ENCODE measurements at places on chromosomes 6 and 20.
A peak's percentile ranks its signal among the peaks of the same experiment; 100 is the strongest.

DNA sequence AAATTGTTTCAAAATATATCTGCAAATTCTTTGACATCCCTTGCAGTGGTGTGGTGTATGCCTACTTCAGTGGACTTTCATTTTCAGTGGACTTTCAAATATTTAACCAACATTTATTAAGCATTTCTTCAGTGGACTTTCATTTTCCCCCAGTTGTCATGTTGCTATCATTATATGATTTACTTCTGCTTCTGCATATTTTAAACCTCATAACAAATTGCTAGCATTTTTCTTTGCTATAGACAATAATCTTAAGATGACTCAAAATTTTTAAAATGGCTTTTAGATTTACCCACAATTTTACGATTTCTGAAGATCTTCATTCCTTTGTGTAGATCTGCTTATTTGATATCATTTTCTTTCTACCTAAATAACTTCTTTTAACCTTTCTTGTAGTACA lies 592.7 kb upstream of the SLC35B3 start:
- DNase-seq, result no peak

DNA sequence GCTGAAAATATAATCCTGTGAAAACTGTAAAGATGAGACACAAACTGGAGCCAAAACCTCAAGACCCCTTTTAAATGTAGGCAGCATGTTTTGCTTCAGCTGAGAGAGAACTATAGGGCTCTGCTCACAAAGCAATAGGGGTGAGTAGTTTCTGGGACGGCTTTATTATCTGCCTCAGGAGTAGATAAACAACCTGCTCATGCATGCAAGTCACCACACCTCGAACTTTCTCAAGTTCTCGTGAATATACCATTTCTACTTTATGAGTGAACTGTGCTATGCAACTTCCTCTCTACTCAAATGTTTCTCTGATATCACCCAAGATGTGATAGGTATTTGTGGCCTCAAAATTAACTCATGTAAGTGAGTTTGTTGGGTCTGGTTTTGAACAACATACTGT lies 7.5 kb upstream of the OOEP start:
- no peak for DNase-seq

DNA sequence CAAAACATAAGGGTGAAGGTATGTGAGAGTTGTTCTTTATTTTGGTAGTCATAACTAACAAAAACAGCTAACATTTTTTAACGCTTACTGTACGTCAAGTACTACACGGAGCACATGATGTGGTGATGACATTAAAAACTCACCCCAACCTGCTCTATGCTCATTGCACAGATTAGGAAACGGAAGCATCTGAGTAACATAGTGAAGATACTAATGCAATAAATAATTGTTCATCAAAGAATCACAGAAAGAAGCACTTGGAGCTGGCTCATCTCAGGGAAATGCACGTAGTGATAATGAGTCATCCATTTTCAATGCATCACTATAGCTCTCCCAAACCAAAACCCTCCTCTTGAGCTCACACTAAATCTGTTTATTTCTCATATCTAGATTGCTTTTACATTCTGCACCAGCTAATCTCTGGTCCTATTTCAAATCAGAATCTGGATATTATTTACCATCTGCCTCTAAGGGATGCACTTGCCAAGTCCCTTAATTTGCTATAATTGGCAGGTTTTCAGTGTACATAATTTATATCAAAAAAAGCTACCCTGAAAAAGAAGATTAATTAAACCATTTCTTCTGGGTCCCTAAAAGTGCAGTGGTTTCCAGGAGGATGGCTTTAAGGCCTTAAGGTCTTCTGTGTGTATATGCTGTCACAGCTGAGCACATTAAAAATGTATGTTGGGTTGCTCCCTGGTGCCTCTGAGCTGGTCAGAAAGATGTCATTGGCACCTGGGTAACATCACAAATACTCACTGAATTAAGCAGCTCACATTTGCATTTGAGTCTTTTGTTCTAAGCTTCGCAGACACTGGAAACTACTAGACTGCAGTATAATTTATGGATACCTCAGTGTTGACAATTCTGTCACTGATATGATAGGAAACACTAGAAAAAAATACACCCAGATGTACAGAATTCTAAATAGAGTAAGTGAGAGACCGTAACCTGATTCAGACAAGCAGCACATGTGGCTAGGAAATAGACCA lies 677.4 kb upstream of the CITED2 start:
- no peak for DNase-seq

DNA sequence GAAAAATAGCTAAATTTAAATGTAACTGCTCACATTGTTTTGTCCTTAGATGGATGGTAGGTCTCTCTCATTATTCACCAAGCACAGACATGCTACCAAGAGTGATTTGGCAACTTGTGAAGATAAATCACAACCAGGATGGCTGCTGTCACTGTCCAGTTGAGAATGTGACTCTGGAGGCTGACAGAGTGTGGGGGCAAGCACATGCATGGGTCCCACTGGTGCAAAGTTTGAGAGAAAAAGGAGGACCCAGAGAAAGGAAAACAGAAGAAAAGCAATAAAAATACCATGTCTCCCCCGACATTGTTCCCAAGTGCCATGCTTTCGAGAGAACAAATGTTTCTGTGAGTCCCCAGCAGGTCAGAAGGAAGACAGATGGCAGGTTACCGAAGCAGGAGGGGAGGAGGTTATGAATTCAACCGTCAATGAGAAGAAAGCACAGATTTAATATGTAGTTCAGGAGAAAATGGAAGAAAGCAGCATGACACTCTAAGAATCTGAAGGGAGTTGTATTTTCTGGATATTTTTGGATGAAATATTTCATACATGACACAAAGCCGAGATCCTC lies 73.0 kb upstream of the TSHZ2 start:
- DNase-seq, result no peak

DNA sequence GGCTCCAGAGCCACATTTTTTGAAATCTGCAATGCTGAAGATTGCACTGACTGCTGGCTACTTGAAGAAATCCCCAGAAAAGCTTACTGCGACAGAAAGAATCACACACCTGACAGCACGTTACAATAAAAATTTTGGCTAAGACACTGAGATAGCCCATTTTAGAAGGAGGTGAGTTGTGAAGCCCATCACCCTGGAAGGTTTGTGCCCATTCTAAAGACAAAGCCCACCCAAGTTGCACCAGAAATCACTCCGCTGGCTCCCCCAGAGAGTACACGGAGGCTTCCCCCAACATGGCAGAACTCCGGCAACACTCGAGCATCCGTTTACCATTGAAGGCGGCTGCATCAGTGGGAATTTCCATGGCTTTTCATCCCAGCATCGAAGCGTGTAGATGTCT lies 29.4 kb downstream of the LPA start:
- no peak for DNase-seq

DNA sequence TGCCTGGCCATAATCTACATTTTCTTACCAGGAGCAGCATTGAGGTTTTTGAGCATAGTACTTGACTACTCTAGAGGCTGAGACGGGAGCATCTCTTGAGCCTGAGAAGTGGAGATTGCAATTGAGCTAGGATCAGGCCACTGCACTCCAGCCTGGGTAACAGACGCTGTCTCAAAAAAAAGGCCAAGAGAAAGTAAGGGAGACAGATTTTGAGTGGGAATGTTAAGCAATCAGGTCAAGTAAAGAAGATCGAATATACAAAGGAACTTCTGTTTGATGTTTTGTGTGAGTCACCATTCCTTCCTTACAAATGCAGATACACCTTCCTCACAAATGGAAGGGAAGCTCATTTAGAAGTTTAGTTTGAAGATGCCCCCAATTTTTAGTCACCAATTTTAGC lies 4.4 kb downstream of the PNRC1 start:
- DNase-seq, result no peak

- peak; percentile 70 for DNase-seq
Measured at GRCh38 chr20:50575865-50576720, 65.9 kb downstream of the PTPN1 start.

GRCh38 chr20:18018100-18018499 lies 39.6 kb downstream of the OVOL2 start:
- DNase-seq, result no peak

- no peak for DNase-seq
Measured at GRCh38 chr6:169158691-169159090, 95.0 kb downstream of the THBS2 start.

- DNase-seq, result no peak
Measured at GRCh38 chr6:99743647-99744046, 137.0 kb downstream of the PRDM13 start.

DNA sequence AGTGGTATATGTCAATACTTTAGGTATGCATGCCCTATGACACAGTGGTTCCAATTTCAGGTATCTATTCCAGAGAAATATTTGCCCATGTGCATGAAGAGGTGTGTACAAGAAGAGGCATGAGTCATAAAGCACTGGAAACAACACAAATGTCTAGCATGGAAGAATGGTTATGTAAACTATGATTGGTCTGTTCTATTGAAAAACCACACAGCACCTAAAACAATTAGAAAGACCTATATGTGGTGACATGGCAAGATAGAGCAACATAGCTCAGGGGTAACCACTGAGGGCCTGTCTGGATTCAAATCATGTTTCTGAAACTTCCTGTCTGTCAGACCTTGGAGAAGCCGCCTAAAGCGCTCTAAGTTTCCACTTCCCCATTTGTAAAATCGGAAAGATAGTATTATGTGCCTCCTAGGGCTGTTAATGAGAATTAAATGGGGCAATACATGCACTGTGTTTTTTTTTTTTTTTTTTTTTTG lies 76.0 kb upstream of the SHLD1 start:
- no peak for DNase-seq

DNA sequence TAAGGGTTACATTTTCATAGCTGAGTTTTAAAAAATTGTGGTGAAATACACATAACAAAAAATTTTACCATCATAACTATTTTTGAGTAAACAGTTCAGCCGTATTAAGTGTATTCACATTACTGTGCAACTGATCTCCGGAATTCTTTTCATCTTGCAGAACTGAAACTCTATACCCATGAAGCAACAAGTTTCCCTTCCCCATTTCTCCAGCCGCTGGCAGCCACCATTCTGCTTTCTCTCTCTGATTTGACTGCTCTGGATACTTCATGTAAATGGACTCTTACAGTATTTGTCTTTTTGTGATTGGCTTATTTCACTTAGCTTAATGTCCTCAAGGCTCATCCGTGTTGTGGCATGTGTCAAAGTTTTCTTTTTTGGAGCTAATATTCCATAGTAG lies 341.6 kb downstream of the QKI start:
- no peak for DNase-seq

GRCh38 chr20:46582648-46583047 lies 32.2 kb upstream of the OCSTAMP start:
- no peak for DNase-seq

DNA sequence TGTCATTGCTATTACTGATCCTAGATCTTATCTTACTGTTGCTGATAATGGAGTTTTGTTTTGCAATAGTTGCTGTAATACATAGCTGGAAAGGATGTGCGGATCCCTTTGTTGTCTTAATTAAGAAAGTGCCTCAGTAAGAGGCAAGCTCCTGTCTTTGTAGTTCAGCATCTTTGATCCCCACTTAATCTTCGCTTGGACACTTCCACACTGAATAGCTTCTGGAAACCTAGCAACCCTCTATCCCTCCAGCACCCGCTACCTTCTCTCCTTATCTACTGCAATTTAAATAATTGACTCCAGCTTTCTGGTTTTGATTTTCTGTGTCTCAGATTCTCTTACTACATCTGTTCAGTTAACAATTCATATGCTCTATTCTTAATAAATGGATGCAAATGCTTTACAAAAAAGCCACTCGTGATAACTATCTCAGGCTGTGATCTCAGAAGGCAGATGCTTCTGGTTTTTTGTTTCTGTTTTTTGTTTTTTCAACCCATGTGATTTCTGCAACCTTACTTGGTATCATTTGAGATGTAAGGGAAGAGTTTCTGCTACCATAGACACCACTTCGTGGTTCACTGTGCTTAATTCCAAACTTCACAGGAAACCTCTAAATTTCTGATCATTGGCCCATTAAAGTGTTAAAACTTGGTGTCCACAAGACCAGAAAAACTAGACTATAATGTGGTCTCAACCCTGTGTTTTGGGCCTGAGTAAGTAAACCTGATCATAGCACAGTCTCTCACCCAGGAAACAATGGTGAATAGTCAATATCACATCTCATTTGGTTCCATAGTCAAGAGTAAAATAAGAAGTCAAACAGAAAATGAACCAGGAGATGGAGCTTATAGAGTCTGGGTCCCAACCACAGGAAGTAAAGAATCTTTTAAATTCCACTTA lies 352.1 kb upstream of the SOX4 start:
- no peak for DNase-seq

DNA sequence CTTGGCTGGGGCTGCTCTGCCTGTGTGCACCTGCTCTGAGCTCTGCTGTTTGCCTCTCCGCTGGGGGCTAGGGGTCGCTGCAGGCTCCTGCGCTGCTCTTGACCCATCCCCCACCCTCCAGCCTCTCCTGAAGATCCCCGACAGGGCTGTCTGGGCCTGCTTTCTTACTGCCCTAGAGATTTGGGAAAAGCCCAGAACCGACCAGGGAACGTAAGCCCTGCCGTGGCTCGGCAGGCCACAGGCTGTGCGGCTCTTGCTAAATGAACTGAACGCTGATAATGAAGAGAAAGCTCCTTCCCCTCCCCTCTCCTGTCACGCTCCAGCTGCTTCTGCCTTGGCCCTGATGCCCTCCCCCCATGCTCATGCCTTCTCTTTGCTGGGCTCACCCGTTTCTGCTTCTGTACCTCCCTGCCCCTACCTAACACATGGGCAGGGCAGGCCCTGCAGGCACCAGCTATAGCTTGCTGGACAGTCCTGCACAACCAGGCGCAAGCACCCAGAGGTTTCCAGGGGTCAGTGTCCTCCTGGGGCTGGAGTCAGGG lies 32.0 kb upstream of the PCMTD2 start:
- DNase-seq, result peak; percentile 25

- no peak for DNase-seq
Measured at GRCh38 chr6:57242505-57242904, 20.4 kb upstream of the RAB23 start.

DNA sequence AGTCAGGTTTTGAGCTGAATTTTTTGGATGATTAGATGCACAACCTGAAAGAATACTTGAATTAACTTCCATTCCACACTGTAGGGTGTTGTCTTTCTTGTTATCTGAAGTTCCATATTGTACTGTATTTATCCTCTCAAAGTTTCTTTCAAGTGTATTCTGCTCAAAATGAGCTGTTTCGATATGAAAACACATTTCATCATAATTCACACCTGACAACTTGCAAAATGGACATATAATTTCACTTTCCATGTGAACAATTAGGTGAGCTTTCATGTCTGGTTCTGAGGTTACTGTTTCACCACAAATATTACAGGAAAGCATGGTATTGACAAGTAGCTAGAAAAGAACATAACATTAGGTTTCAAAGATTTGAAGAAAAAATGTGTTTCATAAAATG lies 1.7 kb downstream of the ZUP1 start:
- no peak for DNase-seq

DNA sequence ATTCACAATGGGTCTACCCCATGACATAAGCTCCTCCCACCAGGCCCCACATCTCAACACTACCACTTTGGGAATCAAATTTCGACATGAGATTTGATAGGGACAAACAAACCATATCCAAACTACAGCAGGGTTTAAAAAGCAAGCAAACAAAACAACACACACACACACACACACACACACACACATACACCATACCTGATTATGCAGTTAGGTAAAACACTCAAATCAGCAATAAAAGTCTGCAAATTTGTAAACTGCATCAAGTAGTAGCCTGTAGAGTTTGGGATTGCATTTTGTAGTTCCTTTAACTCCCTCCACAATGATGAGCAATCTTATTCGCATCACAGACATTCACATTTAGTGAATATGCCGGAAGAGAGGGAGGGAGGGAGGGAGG lies 32.6 kb upstream of the TNFAIP3 start:
- DNase-seq, result no peak

Measured in NCI-H1092 treated with DMSO at 0.1 percent for 48 hours (cell line).